Activated naive CD8-positive, alpha-beta T cell treated with anti-CD3 and anti-CD28 coated beads for 36 hours (primary cell): ENCODE measurements at places on chromosomes 6 and 20.

- no peak for DNase-seq
Observed at GRCh38 chr6:161186173-161186769, 87.6 kb downstream of the AGPAT4 start.

GRCh38 chr6:121794630-121795029 lies 359.2 kb downstream of the GJA1 start:
- DNase-seq: no peak

DNA sequence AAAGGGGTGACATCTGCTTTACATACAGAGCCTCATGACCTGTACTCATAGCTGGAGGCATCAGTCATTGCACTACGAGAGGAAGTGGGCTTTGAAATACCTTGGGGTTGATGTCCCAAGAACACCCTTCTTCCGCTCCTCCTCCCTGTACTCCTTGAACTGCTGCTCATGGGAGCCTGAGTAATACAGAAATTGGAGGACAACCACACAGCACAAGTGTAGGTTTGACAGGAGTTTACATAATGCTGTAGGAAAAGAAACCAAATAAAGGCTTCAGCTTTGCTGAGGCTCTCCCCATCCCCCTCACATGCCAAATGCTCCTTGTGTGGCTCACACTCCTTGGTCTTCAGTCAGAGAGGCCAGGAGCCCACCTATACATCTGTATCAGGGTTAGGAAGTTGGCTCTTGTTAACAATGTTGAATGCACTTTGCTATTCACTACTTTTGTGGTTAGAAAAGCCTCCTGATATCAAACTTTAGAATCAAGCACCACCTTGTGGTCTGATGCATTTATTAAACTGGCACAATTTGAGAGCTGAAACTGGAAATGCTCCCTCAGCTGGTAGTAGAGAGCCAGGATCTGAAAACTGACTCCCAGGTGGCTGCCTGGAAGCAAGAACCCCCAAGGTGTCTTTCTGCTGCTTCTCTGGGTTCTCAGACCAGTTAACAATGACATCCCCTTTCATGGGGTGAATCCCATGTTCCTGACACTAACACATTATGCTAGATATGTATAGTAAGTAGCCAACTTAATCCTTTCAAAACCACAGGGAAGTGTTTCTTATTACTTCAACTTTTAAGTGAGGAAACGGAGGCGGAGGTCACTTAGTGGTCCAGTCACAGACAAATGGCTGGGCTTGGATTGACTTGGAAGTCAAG lies 56.2 kb upstream of the EDN1 start:
- peak; percentile 28 for DNase-seq

- DNase-seq: no peak
Observed at GRCh38 chr6:137941995-137942394, 74.9 kb downstream of the TNFAIP3 start.

DNA sequence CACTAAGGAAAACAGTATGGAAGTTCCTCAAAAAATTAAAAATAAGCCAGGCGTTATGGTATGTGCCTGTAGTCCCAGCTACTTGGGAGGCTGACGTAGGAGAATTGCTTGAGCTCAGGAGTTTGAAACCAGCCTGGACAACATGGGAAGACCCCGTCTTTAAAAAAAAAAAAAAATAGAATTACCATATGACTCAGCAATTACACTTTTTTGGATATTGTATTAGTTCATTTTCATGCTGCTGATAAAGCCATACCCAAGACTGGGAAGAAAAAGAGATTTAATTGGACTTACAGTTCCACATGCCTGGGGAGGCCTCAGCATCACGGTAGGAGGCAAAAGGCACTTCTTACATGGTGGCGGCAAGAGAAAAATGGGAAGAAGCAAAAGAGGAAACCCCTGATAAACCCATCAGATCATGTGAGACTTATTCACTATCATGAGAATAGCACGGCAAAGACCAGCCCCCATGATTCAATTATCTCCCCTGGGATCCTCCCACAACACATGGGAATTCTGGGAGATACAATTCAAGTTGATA lies 10.8 kb upstream of the SMIM29 start:
- DNase-seq: no peak

DNA sequence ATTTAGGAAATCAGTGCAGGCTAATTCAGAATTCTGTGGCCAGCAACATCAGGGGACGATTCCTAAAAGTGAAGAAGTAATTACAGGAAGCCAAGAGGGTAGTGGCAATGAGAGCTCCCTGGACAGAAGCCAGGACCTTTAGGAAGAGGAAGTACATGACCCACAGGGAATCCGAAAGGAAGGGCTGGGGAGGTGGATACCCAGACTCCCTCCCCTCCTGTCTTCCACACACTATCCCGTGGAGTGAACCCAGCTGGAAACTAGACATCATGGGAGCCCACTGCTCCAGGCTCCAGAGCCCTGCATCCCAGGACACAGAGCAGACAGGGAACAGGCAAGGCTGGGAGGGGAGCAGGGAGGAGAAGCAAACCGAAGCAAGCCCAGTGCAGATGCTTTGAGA lies 83.0 kb downstream of the SNX5 start:
- DNase-seq: no peak

- DNase-seq: no peak
Observed at GRCh38 chr20:40843251-40843650, 154.2 kb upstream of the MAFB start.
